ENCODE measurements at places on chromosomes 2 and 18.

DNA sequence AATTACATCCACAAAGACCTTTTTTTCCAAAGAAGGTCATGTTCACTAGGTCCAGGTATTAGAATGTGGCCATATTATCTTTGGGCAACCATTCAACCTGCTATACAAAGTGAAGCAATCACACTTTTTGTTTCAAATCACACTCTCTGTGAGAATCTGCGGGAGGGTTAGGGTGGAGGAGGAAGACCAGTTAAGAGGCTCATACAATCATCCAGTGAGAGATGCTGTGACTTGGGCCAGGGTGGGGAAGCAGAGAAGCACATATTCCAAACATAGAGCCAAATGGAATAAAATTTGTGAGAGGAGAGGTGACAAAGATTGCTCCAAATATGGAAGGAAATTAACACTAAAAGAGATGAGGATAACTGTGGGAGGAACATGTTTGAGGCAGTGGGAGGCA, 351.6 kb downstream of the CYRIA start:
- no peak for DNase-seq

DNA sequence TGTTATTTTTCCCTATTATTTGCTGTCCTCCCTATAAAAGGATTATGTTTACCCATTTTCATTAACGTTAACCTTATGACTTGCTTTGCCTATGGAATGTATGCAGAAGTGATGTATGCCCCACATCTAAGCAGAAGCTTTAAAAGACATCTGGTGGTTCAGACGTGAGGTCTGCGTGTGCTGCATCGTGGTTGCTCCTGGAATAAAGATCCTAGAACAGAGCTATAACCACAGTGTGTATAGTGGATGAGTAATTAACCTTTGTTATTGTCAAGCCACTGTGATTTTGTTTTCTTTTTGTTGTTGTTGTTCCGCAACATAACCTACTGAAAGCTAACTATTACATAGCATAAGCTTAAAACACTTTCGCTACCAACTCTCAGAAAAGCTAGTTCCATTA, 20.9 kb upstream of the CFAP36 start:
- no peak for DNase-seq

GRCh38 chr2:223998948-223999347, 40.1 kb downstream of the SERPINE2 start:
- DNase-seq = no peak

- DNase-seq = no peak
Observed at GRCh38 chr2:197615016-197615652, 60.3 kb downstream of the RFTN2 start.
